IMR-90 (cell line): ENCODE measurements at places on chromosomes 3 and 15. TPM values are rescaled to one million over a fixed set of nuclear protein-coding genes. Genes with fewer than 3 reads are reported as not detected.

PSMD2 gene
- polyA plus RNA-seq, result 474 and 514 TPM in 2 replicates

GRK7 gene
- not detected in 2 replicates for polyA plus RNA-seq

SCAANT1 gene
- polyA plus RNA-seq, result not detected in 2 replicates

GRCh38 chr3:37397396-37397795 lies 223.0 kb upstream of the LRRFIP2 start:
- DNase-seq, result peak; percentile 20

DNA sequence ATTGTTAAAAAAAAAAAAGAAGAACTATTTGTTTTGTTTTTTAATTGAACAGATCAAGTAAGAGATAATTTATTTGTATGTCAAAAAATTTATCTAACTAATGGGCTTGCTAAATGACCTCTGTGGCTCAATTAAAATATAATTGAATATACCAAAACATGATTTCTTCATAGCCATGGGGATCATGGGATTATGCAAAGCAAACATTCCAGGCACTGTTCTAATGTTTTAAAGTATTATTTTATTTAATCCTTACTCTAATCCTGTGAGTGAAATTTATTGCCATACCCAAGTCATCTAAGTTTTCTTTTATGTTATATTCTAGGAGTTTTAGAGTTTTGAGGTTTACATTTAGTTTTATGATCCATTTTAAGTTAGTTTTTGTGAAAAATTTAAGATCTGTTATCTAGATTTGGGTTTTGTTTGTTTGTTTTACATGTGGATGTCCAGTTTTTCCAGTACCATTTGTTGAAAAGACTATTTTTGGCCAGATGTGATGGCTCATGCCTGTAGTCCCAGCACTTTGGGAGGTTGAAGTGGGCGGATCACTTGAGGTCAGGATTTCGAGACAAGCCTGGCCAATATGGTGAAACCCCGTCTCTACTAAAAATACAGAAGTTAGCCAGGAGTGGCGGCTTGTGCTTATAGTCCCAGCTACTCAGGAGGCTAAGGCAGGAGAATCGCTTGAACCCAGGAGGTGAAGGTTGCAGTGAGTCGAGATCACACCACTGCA lies 52.3 kb upstream of the CNOT10 start:
- peak; percentile 11 for DNase-seq

DNA sequence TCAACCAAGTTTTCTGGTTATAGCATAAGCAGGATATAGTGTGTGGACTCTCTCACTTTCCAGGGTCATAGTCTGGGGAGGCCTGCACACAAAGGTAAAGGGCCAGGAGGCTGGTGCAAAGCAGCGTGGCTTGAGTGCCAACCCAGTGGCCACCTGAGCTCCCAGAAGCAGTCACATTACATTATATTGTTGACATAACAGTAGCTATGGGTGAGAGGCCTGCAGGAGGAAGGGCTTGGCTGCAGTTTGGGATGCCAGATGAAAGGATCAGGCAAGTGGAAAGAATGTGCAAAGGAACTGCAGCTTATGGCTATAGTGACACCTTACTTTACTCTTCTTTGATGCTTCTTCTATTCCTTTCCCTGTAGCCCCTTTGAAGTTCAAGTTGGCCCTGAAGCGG lies 96.5 kb downstream of the FLNB start:
- DNase-seq, result no peak

- DNase-seq, result peak; percentile 24
These were observed 6.6 kb downstream of the XYLB start for GRCh38 chr3:38353151-38353550.

C3orf80 gene
- not detected in 2 replicates for polyA plus RNA-seq

GRCh38 chr3:34207806-34208205 lies 409.4 kb downstream of the PDCD6IP start:
- DNase-seq, result no peak

SPTBN5 gene
- 0.37 and 0.38 TPM in 2 replicates for polyA plus RNA-seq

DNA sequence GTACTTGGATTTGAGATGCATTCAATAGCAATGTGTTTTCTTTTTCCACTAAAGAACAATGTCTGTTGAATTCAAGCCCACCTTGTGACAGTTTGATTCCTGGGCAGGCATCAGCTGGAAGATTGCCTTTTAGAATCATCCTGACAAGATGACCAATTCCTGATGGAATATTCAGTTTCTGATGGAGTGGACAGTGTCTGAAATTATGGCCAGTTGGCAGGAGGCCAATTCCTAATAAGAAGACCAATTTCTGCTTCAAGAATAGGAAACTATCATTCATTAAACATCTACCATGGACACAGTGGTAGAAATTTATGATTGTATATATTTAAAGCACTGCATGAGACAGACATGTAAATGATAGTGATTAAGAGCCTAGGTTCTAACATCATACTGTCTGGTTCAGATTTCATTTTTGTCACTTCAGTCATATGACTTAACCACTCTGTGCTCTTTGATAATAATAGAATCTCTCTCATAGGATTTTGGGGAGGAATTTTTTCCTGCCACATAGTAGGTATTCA lies 133.6 kb downstream of the CLSTN2 start:
- no peak for DNase-seq

DNA sequence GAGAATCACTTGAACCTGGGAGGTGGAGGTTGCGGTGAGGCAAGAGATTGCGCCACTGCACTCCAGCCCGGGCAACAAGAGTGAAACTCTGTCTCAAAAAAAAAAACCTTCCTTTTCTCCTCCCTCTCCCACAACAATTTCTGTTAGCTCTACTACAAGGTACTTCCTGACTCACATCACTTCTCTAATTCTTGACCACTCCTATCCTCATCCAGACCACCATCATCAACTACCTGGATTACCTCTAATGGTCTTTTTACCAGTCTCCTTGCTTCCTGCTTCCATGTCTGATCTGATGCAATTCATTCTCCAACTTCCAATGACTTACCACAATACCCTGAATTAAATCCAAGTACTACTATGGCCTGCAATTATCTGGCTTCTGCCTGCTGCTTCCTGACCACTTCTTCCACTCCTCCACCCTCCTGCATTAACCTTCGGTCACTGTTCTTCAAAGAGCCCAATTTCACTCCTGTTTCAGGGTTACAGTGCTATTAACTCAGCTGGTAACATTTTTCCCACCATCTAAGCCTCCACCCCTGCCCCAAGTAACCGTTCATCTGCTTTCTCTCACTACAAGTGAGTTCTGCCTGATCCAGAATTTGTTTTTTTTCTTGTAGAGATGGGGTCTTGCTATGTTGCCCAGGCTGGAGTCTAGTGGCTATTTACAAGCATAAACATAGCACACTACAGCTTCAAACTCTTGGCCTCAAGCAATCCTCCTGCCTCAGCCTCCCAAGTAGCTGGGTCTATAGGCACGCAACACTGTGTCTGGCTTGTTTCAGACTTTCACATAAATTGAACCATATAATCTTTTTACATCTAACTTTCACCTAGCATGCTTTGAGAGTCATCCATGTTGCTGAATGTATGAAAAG lies 27.8 kb downstream of the DCAF1 start:
- DNase-seq, result no peak

GABRA5 gene
- polyA plus RNA-seq, result 4.0 and 4.3 TPM in 2 replicates

- no peak for DNase-seq
These were observed 526.1 kb upstream of the GBE1 start for GRCh38 chr3:82287562-82287961.

- no peak for DNase-seq
These were observed 156.8 kb downstream of the ATP10A start for GRCh38 chr15:25706176-25706955.

DNA sequence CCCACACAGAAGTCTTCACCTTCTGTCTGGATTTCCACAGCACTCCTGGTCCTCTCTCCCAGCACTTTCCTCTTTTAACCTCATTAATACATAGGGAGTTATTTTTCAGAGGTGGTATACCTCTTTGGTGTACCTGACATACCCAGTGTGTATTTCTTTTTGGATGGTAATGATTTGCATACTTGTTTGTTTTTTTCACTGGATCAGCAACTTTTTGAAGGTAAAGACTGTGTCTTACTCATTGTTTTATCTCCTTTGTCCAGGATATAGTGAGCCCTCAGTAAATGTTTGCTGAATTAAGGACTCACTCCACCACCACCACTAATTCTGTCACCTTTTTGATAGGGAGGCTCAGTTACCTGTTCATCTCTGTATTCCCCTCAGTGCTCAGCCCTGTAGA lies 52.1 kb downstream of the SACM1L start:
- DNase-seq, result no peak

GABRB3 gene
- polyA plus RNA-seq, result 0.30 and 0.36 TPM in 2 replicates

NR2E3 gene
- polyA plus RNA-seq, result 0.19 and 0.29 TPM in 2 replicates

DNA sequence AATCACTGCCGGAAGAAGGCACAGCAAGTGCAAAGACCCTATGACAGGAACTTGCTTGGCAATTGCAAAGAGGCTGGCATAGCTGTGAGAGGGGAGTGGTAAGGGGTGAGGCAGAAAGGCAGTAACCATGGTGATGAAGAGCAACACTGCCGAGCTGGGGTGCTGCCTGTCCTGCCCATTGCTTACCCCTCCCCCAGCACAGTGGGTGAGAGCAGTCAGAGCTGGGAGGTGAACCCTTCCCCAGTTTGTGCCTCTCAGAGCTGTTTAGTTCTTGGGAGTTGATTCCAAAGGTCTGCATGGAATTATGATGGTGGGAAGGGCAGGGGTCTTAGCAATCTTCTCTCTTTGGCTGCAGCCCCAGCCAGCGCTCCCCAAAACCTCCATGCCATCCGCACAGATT lies 8.8 kb downstream of the TYRO3 start:
- no peak for DNase-seq

COL6A6 gene
- not detected in 2 replicates for polyA plus RNA-seq

GRCh38 chr15:96047255-96047931 lies 283.1 kb upstream of the NR2F2 start:
- DNase-seq, result peak; percentile 98
